ENCODE measurements at places on chromosomes 2 and 18.
A peak's percentile ranks its signal among the peaks of the same experiment; 100 is the strongest.

GRCh38 chr2:88845772-88846661, 154.5 kb downstream of the RPIA start:
- no peak for DNase-seq

DNA sequence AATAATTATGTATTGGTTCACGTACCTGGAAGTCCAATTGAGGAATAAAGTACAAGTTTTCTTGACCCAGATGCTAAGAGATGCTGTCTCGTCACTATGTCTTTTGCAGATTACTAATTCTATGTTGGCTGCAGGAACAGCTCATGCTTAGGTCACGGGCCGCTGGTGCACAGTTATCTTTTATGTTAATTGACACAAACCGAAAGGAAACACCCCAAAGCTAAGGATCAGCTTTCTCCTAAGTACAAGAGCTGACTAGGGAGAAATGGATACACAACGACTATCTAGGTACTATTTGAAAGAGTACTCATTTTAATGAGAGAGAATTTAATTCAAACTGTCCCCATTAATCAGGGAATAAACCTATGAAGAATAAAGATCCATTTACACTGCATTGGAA, 217.7 kb upstream of the SLC35G4 start:
- no peak for DNase-seq

DNA sequence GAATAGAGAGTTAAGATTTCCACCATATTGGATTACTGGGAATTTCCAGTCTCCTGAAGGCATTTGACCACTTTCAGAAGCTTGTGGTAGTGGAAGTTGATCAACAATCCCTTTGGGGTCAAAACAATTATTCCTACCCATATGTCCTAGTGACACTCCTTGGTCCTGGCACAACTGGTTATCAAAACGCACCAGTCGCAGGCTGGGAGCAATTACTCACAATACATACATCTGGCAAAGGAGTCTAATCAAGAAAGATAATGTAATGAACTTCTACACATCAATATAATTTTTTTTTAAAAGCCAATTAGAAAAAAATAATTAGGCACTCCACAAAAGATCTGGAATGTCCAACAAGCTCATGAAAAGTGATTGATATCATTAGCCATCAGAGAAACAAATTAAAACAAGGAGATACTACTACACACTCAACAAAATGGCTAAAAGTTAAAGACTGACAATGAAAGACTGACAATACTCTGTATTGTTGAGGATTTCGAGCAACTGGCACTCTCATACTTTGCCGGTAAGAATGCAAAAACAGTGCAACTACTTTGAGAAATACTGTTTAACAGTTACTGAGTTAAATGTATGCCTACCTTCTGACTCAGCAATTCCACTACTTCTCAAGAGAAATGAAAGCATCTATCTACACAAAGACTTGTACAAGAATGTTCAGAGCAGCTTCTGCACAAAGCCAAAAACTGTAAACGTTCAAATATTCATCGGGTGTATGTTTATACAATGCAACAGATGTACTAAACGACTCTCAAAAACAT, 2.0 kb downstream of the INO80C start:
- DNase-seq = no peak

DNA sequence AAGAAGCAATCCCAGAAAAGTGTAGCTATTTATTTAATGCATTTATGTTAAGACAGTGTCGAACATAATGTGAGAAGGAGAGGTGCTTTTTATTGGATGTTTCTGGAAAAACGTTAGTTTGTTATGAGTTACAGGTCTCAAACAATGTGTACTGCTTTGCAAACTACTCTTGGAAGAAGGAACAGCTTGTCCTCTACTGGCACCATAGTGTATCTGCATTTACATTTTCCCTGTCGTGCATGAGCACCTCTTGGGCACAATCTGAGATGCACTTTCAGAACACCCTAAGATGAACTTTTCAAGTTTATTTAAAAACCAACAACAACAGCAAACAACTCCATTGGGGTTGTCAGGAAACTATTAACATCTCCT, 22.8 kb downstream of the CCNYL1 start:
- no peak for DNase-seq

DNA sequence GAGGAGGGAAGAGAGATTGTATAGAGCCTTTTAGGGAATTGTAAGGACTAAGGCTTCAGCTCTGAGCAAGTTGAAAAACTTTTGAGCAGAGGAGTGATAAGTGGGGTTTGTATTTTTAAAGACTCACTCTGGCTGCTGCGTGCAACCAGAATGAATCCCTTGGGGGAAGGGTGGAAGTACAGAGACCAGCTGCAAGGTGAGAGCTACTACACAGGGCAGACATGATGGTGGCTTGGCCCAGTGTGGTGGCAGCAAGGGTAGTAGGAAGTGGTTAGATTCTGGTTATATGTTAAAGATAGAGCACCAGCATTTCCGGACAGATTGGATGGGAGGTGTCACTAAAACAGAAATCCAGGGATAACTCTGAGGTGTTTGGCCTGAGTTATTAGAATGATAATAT, 10.1 kb upstream of the SESTD1 start:
- DNase-seq = no peak

GRCh38 chr2:11419781-11420180, 46.2 kb downstream of the E2F6 start:
- no peak for DNase-seq

DNA sequence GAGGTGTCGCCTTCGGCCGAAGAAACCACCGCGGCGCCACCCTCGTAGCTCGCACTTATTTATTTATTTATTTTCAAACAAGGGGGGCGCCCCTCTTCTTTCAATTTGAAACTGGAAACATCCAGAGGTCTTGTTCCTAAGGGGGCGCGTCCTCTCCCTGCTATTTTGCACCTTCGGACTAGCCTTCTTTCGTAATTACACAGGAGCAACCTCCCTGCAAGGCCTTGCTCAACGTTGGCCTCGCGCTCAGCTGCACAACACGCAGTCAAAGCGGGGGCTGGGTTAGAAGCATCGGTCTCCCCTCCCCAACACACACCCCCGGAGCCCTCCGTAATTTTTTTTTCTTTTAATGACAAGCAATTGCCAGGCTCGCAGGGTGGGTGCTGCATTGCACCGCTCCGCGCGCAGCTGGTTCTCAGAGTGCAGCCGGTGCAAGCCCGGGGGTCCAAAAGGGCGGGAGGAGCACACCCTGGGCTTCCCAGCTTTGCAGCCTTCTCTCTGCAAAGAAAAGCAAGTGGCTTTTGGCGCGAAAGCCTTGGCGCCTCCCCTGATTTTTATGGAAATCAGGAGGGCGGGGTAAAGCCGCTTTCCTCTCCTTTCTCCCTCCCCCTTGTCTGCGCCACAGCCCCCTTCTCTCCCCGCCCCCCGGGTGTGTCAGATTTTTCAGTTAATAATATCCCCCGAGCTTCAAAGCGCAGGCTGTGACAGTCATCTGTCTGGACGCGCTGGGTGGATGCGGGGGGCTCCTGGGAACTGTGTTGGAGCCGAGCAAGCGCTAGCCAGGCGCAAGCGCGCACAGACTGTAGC, at the start of gene MYCN:
MYCN (plus strand) TSS at position 697 of the 807 bp plus-strand sequence. CDS start 1,515 bp downstream, outside the sequence.
- no peak for DNase-seq

GRCh38 chr2:25690058-25690457, 16.7 kb upstream of the DTNB start:
- no peak for DNase-seq

DNA sequence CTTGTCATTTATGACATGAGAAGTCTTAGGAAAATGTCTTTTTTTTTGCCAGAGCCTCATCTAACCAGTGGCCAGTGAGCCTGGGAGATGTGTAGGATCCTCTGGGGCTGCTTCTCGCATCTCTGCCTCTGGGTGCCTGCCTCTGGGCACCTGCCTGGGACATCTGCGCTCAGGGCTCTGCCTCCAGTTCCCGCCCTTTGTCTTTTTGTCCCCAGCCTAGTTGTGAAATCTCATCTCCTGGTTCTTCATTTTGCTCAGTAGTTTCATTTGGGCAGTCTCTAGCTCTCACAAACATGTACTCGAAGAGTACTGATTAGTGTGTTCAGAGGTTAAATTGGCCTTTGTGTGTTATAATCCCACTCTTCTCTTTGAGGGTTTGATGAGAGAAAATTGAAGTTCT, 92.0 kb downstream of the LTBP1 start:
- DNase-seq = no peak

DNA sequence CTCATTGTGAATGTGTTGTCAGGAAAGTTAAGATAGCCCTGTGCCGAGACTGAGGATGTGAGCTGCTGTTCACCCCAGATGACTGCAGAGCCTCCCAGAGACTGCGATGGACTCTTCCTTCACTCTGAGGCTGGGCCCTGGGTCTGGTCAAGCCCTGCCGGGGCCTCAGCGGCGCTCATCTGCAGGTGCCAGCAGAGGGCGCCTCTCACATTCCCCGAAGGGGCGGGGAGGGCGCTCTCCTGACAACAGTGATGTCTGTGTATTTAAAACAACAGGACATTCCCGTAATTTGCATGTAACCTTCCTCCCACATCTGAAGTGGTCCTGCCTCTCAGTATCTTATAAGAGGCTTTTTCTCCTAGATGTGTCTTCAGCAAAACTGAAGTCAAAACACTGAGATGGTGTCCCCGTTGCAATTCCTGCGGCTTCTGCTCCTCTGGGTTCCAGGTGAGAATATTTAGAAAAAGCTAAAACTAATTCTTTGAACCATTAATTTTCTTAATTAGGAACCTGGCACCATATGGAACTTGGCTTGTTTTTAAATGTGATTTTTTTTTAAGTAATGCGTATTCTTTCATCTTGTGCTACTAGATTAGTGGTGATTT, 1377.9 kb downstream of the RPIA start:
- no peak for DNase-seq

DNA sequence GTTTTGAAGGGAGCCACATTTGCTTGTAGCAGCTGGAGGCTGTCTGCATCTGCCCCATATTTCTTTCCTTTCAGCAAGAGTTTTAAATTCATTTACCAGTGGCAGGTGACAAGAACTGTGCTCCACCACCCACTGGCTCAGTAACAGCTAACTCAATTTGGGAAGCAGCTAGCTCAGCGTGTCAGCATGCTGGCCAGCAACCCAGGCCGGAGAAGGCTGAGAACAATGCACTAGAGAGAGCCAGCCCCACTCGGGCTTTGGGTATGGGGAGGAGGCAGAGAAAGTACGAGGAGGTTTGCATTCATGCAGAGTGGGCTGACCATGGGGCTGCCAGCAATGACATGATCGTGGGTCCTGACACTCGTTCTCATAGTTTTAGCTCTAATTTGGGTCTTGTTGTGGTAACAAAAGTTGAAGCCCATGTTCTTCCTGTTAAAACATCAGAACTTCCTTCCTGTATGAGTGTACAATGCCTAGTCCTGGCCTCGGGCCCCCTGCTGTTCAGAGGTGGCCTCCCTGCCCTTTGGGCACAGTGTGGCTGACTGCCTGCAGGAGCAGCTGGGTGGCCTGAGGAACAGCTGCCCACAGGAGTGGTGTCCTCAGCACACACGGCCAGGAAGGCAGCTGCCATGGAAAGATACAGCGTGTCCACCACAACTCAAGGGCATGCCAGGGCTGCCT, 23.0 kb downstream of the CDC42EP3 start:
- no peak for DNase-seq

- DNase-seq = no peak
Measured at GRCh38 chr2:105517814-105518705, 119.2 kb upstream of the FHL2 start.

GRCh38 chr2:69616755-69617154, 26.8 kb downstream of the AAK1 start:
- DNase-seq = peak; percentile 19

- DNase-seq = no peak
Measured at GRCh38 chr2:42793334-42794270, 1.2 kb upstream of the HAAO start.

GRCh38 chr2:113157897-113158753, 15.6 kb upstream of the PSD4 start:
- no peak for DNase-seq

DNA sequence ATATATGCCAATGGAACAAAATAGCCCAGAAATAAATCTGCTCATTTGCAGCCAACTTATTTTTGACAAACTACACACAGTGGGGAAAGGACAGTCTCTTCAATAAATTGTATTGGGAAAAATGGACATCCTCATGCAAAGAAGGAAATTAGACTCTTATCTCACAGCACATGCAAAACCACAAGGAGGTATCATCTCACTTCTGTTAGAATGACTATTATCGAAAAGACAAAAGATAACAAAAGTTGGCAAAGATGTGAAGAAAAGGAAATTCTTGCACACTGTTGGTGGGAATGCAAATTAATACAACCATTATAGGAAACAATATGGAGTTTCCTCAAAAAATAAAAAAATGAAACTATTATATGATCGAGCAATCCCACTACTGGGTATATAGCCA, 16.3 kb upstream of the WDR75 start:
- no peak for DNase-seq

DNA sequence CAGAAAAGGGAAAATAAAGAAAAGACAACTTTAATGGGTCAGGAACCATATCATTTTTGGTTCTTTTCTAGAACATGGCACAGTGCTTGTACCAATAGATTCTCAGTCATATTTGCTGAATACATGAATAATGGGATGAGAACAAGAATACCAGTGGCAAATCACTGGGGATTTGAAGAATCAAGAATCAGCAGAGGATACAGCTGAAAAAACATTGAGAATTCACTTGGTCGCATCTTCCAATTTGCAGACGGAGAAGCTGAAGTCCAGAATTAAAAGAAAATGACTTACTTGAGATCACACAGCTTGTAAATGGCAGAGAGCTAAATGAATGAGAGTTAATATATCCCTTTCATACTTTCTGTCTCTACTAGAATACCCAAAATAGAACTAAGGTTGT, 362.2 kb downstream of the RAD51AP2 start:
- no peak for DNase-seq

DNA sequence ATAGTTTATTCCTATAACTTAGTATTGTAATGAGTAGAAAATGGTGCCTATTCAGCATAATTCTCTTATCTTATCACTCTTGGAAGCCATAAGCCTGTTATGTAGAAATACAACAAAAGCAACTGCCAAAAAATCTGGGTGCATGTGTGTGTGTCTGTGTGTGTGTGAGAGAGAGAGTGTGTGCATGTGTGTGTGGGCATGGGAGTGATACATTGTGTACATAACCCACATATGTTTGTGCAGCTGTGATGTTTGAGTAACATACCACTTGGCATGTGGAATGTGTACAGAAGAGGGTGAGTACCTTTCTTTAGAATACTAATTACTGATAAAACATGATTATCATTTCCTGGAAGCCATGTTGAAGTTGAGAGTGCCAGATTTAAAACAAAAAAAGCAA, 642.3 kb upstream of the SYT4 start:
- DNase-seq = no peak

GRCh38 chr2:138147796-138148195, 183.5 kb downstream of the HNMT start:
- no peak for DNase-seq

- DNase-seq = no peak
Measured at GRCh38 chr2:204251158-204251997, 293.9 kb upstream of the PARD3B start.

- DNase-seq = no peak
Measured at GRCh38 chr18:34957119-34957863, 83.9 kb upstream of the MAPRE2 start.
